ENCODE measurements at places on chromosomes 3 and 15. TPM values are rescaled to one million over a fixed set of nuclear protein-coding genes. Genes with fewer than 3 reads are reported as not detected.

Gene VPS8
- 99.4 TPM for total RNA-seq

Gene TEX55
- not detected for total RNA-seq

Gene CHRM5
- total RNA-seq, result not detected

Gene MORC1
- total RNA-seq, result not detected

All from fibroblast of lung (primary cell).